Effector CD8-positive, alpha-beta T cell (primary cell): ENCODE measurements at places on chromosomes 2 and 18.

DNA sequence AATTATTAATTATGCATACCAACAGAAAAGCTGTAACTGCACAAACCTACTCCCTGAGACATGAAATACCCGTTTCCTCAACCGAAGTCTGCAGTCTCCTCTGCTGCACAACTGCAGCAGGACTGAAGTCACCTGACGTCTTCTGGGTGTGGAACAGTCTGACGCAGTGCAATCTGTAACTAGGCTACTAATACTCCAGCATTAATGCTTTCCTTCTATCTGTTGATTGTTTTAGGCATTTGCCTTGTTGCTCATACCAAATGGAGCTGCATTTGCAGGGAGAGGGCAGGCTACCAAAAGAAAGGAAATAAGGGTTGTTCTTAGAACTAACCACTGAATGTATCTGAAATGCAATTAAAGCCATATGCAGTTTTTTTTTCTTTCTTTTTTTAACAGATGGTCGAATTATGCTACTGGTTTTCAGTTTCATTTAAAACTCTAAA lies 40.1 kb downstream of the RTN4 start:
- no peak for DNase-seq

GRCh38 chr2:222105046-222105445 lies 193.8 kb downstream of the PAX3 start:
- DNase-seq, result no peak

DNA sequence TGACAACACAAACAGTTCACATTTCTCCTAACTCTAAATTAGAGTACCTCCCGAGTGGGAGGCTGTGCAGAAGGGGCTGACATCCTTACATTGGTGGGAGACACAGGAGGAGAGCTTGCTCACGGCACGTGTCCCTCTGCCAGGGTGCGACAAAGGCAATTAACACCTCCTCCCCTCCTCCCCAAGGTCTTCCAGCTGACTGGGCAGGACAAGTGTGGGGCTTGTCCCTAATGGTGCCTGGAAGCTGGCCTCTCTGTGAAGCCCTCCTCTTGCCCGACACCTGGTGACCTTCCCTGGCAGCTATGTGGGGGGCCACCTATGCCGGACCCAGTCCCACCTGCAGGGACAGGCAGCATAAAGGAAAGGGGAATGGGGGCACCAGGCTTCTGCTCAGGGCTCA lies 57.0 kb downstream of the FAM168B start:
- no peak for DNase-seq

- DNase-seq, result no peak
These were observed 68.9 kb upstream of the THOC1 start for GRCh38 chr18:336713-337112.
